ENCODE measurements at places on chromosomes 4 and X. TPM values are rescaled to one million over a fixed set of nuclear protein-coding genes. Genes with fewer than 3 reads are reported as not detected.

DNA sequence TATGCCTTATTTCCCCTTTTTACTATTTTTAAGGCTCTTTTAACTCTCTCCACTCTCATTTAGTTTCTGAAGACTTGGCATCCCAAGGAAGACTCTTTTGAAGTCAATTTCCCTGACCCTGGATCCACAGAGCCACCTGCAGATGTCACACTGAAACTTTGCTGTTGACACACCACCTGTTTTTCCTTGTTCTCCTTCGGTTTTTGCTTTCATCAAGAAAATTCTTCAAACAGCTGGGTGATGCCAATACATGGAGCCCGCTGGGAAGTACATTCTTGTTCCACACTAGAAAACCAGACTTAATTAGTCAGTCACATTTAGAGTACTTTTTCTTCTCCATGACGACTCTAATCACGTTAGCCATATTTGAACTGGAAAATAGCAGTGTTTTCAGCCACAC, 293.9 kb downstream of the PDGFC start:
- DNase-seq: no peak

DNA sequence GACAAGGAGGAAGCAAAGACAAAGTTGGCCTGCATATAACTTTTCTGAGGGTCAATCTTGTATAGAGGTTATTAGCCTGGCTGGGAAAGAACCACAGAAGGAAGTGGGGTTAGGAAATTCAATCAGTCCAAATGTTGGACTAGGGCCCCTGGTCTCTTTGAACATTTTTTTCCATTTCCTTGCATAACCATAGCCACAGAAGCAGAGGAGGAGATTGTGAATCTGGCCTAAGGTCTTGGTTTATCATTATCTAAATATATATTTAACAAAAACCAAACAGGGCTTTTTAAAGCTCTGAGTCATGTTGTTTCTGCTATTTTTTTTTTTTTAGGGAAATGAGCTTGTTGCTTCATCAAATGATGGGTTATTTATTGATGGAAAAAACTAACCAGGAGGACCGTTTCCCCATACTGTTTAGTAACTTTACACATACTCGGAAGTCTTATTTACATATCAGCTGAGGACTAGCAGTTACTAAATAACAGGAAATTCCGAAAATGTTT, 97.7 kb upstream of the ACSL4 start:
- peak; percentile 0 for DNase-seq

GRCh38 chrX:37776987-37777325, 2.9 kb upstream of the CYBB start:
- DNase-seq: no peak

DNA sequence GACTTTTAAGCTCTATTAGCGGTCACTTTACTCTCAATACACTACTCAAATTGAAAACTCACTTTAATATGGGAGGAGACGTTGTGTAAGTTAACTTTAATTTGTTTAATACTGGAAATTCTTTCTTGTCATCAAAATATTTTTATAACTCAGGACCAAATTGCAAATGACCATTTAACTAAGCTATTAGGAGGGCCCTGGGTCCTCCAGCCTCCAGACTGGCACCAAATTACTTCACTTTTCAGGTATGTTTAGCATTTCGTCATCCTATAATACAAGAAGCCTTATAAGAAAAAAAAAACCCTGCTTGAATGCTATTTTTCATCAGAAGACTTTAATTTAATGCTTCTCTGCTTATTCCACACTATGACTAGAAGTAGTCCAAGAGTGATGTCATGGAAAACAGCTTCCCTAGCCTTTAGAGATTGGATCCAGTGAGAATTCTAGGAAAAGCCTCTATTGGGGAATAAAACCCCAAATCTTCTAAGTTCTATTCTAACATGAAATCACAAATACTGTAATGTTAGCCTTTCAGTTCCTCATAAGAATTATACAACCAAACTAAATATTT, 6.6 kb downstream of the KLHL15 start:
- peak; percentile 4 for DNase-seq

The MAP7D2 gene
- total RNA-seq: 0.69 TPM

The CFAP299 gene
- not detected for total RNA-seq

The HERC6 gene
- 4.9 TPM for total RNA-seq

The SLIT2 gene
- 40.4 TPM for total RNA-seq

The SHROOM4 gene
- 5.3 TPM for total RNA-seq

The CYBB gene
- 38.0 TPM for total RNA-seq

Measured in skin of body (tissue), 3 donors.